ENCODE measurements at places on chromosomes 16 and 17. TPM values are rescaled to one million over a fixed set of nuclear protein-coding genes. Genes with fewer than 3 reads are reported as not detected.

PRSS33 gene
- 0.05 TPM for total RNA-seq

RAB11FIP4 gene
- 9.2 TPM for total RNA-seq

KRTAP16-1 gene
- total RNA-seq: not detected

CCL16 gene
- 0.09 TPM for total RNA-seq

KCNJ16 gene
- total RNA-seq: 0.05 TPM

MYL4 gene
- total RNA-seq: 8.9 TPM

AANAT gene
- not detected for total RNA-seq

CSF3 gene
- 0.09 TPM for total RNA-seq

SDR42E1 gene
- 6.0 TPM for total RNA-seq

CLEC16A gene
- total RNA-seq: 19.9 TPM

SP6 gene
- 0.28 TPM for total RNA-seq

KRT33A gene
- 0.66 TPM for total RNA-seq

CORO6 gene
- total RNA-seq: 2.4 TPM

TMEM204 gene
- total RNA-seq: 10.3 TPM

CDH8 gene
- 0.61 TPM for total RNA-seq

PHF23 gene
- 51.6 TPM for total RNA-seq

EPX gene
- 14.9 TPM for total RNA-seq

CCL15 gene
- not detected for total RNA-seq

STX1B gene
- 0.19 TPM for total RNA-seq

PRKCA gene
- total RNA-seq: 3.2 TPM

ATP2A3 gene
- total RNA-seq: 52.9 TPM

VASN gene
- total RNA-seq: 1.2 TPM

CCL4 gene
- 7.3 TPM for total RNA-seq

Measured in thymus (tissue), 14 donors.